Chondrocyte (in vitro differentiated cells): ENCODE measurements at places on chromosomes 2 and 18. TPM values are rescaled to one million over a fixed set of nuclear protein-coding genes. Genes with fewer than 3 reads are reported as not detected.
A peak's percentile ranks its signal among the peaks of the same experiment; 100 is the strongest.

- H3K27me3 ChIP-seq, result no peaks in the 10 kb centered on the region
- no peak for DNase-seq
- no peak overlapping the region for H3K27ac ChIP-seq
- peaks cover 8% of the 10 kb centered on the region for H3K36me3 ChIP-seq
- peaks cover 17% of the 10 kb centered on the region for H3K4me1 ChIP-seq
Measured at GRCh38 chr2:148122788-148123187, 101.9 kb downstream of the MBD5 start.

DNA sequence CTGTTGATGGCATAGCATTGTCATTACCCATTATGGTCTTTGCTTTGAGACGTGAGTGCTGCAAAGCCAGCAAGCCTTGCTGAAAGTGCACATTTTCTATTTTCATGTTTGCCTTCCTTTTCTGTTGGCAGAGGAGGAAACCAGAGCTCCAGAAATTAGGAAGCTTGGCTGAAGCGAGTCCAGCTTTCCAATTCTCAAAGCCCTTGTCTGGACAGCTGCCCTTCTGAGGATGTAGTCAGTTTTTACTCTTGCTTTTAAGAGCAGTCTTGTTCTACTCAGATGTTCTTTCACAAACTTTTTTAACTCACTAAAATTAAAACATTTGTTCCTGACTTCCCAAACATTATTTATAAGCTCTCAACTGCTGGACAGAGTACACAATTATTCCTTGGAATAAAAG is 93.8 kb downstream of the ICOS start:
- H3K4me1 ChIP-seq, result peaks cover 4% of the 10 kb centered on the region
- H3K4me3 ChIP-seq, result no peak overlapping the region
- H3K27ac ChIP-seq, result no peak overlapping the region
- H3K36me3 ChIP-seq, result no peaks in the 10 kb centered on the region
- no peak for DNase-seq

DNA sequence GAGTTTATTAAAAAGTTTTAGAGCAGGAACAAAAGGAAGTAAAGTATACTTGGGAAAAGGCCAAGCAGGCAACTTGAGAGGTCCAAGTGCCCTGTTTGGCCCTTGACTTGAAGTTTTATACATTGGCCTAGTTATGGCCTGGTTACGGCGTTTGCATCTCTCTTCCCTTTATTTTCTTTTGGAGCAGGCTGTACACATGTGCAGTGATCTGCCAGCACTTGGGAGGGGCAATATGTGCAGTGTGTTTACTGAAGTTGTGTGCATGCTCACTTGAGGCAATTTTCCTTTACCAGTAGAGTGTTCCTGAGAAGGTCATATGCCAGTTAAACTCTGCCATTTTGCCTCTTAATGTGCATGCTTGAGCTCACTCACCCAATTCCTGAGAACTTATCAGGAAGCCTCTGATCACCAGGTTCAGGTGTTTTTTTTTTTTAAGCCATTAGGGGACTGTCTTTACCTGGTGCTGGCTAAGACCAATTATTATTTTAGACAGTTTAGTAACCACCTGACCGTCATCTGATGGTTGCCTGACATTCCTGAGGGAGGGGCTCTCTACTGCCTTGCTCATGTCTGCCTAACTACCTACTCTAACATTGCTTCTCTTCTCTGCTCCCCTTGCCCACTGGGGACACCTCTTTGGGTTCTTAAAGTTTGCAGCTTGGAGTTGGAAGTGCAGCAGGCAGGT is 48.0 kb downstream of the SCN2A start:
- no peak overlapping the region for H3K4me3 ChIP-seq
- H3K4me1 ChIP-seq, result no peaks in the 10 kb centered on the region
- H3K36me3 ChIP-seq, result no peaks in the 10 kb centered on the region
- H3K27me3 ChIP-seq, result peaks cover 7% of the 10 kb centered on the region

DNA sequence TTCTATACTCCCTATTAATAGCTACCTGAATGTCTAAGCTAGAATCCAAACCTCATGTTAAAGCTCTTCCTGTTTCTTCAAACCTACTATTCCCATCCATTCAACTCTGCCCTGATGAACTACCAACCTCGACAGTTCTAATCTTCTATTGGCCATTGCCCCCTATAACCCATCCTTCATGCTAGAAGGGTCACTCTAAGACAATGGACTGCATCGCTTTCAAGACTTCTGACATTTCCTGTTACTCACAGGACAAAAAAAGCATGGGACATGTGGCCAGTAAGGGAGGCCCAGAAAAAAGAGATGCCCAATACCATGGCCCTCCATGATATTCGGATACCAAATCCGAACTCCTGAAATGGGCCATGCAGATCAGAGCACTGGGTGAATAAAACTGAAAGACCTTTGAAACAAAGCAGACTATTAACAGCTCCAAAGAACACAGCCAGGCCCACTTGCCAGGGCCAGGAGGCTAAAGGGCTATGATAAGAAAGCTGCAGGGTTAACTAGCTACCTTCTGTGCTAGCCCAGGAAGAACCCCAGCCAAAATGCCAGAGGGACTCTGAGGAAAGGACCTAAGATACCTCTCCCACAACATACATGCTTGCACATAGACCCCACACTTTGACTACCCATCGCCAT is 4.5 kb downstream of the B4GALT6 start:
- H3K27ac ChIP-seq, result no peak overlapping the region
- H3K4me1 ChIP-seq, result peaks cover 22% of the 10 kb centered on the region
- no peaks in the 10 kb centered on the region for H3K36me3 ChIP-seq
- H3K4me3 ChIP-seq, result no peak overlapping the region
- no peaks in the 10 kb centered on the region for H3K27me3 ChIP-seq

Gene CROCC2
- total RNA-seq, result not detected in 3 replicates

GRCh38 chr2:29361231-29361630 is 246.0 kb downstream of the CLIP4 start:
- peaks cover 21% of the 10 kb centered on the region for H3K27me3 ChIP-seq
- no peak overlapping the region for H3K4me3 ChIP-seq
- no peak overlapping the region for H3K27ac ChIP-seq
- DNase-seq, result no peak
- H3K4me1 ChIP-seq, result no peaks in the 10 kb centered on the region

Gene TUBA4B
- total RNA-seq, result not detected in 3 replicates

GRCh38 chr2:39689272-39689841 is 23.6 kb downstream of the TMEM178A start:
- no peaks in the 10 kb centered on the region for H3K27me3 ChIP-seq
- DNase-seq, result no peak
- H3K4me3 ChIP-seq, result no peak overlapping the region
- no peaks in the 10 kb centered on the region for H3K4me1 ChIP-seq

DNA sequence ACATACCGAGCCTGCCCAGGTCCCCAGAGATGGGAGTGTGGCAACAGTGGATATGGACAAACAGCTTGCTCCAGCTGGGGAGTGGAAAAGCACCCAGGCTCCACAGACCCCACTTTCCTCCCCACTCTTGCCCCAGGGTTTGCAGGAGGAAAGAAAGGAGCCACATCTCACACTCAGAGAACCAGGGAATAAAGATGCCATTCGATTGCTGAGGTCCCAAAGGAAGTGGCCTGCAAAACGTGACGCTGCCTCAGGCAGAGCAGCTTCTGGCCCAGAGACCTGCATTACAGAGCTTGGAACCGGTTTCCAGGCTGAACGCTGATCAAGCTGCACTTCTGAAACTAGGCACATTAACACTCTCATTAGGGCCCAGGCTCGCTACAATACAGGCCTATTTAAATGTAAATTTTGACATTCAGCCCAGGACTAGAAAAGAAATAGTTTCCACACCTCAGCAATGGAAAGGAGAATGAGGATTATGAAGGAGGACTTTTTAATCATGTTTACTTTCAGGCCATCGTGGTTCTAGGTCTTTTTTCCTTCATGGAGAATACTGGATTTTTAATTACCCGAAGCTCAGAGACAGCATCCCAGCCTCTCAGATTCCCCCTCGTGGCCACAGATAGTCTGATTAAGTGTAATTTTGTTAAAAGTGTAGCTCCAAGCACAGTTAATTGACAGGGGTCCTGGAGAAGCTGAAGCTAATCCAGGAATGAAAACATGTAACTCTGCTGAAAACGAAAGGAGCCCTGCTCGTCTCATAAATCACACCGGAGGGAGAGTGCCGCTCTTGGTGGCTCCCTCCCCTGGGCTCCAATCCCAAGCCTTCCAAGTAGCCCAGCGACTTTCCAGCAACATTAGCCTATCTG is 221.3 kb upstream of the RAB6C start:
- no peaks in the 10 kb centered on the region for H3K36me3 ChIP-seq
- H3K27me3 ChIP-seq, result no peaks in the 10 kb centered on the region
- peaks cover 3% of the 10 kb centered on the region for H3K4me1 ChIP-seq
- no peak for DNase-seq
- H3K27ac ChIP-seq, result no peak overlapping the region

- H3K4me3 ChIP-seq, result no peak overlapping the region
- peaks cover 3% of the 10 kb centered on the region for H3K27me3 ChIP-seq
- H3K4me1 ChIP-seq, result peaks cover 4% of the 10 kb centered on the region
Measured at GRCh38 chr2:156818944-156819343, 382.8 kb downstream of the GPD2 start.

DNA sequence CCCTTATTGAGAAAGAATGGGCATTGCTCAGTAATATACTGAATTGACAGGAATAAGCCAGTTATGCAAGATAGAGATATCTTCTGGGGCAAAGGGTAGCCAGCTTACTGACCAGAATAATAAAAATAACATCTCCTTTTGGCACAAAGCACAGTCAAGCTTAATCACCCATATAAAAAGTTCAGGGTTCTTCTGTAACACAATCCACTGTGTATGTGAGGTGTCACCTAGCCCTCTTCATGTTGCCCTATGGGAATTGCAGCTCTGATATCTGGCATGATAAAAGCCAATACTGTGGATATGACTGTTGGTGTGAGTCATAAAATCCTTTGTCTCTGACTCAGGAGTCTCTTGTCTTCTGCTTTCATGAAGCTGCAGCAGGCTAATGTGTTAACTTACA is 90.8 kb downstream of the DSEL start:
- H3K27me3 ChIP-seq, result no peaks in the 10 kb centered on the region
- H3K36me3 ChIP-seq, result no peaks in the 10 kb centered on the region
- peaks cover 29% of the 10 kb centered on the region for H3K4me1 ChIP-seq
- no peak for DNase-seq

Gene PROM2
- 1.5 to 1.7 TPM (median 1.7 TPM) in 3 replicates for total RNA-seq

DNA sequence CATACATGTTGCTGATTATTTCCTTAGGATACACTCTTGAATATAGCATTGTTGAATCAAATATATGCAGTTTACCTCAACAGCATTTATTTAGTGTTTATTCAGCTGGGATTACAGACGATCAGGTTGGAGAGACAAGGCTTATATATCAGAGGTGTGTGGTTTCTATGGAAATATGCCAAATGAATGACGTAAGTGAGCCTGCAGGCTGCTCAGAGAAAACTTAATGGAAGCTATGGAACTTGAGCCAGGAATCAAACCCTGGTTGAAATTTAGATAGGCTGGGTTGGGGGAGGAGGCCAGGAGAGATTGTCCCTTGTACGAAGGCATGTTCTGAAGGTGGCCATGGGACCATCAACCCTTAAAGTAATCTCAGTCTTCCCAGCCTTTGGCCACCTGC is 79.5 kb downstream of the INPP4A start:
- no peaks in the 10 kb centered on the region for H3K27me3 ChIP-seq
- DNase-seq, result no peak
- H3K4me1 ChIP-seq, result no peaks in the 10 kb centered on the region
- H3K27ac ChIP-seq, result no peak overlapping the region

- no peak for DNase-seq
- H3K36me3 ChIP-seq, result peaks cover 4% of the 10 kb centered on the region
- H3K4me3 ChIP-seq, result no peak overlapping the region
- peaks cover 25% of the 10 kb centered on the region for H3K4me1 ChIP-seq
- no peaks in the 10 kb centered on the region for H3K27me3 ChIP-seq
Measured at GRCh38 chr2:201144101-201145051, 28.4 kb downstream of the CFLAR start.

- no peak overlapping the region for H3K4me3 ChIP-seq
- no peaks in the 10 kb centered on the region for H3K27me3 ChIP-seq
- DNase-seq, result no peak
Measured at GRCh38 chr2:14746133-14746532, 113.6 kb downstream of the LRATD1 start.

DNA sequence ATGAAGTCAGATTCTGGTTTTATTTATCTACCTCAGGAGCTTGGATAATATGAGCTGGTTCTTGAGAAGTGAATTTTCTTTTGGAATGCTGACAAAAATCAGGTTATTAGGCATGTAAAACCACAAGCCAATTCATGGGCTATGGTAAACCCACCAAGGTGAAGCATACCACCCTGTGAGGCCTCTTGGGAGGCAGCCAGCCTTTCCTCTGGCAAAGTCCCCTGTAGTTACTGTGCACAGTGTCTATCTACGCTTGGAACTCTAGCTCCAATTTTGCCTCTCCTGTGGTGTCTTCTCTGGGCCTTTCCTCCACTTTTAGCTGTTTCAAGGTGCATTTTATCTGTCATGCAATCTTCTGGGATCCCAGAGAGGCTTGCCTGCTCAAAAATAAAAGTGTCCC is 242.7 kb upstream of the ZSWIM2 start:
- H3K27me3 ChIP-seq, result peaks cover 2% of the 10 kb centered on the region
- H3K4me1 ChIP-seq, result peaks cover 21% of the 10 kb centered on the region
- H3K4me3 ChIP-seq, result no peak overlapping the region

GRCh38 chr2:206858687-206859329 is 80.5 kb upstream of the CPO start:
- DNase-seq, result no peak
- no peak overlapping the region for H3K4me3 ChIP-seq
- peaks cover 22% of the 10 kb centered on the region for H3K4me1 ChIP-seq
- H3K27me3 ChIP-seq, result no peaks in the 10 kb centered on the region
- H3K27ac ChIP-seq, result no peak overlapping the region

DNA sequence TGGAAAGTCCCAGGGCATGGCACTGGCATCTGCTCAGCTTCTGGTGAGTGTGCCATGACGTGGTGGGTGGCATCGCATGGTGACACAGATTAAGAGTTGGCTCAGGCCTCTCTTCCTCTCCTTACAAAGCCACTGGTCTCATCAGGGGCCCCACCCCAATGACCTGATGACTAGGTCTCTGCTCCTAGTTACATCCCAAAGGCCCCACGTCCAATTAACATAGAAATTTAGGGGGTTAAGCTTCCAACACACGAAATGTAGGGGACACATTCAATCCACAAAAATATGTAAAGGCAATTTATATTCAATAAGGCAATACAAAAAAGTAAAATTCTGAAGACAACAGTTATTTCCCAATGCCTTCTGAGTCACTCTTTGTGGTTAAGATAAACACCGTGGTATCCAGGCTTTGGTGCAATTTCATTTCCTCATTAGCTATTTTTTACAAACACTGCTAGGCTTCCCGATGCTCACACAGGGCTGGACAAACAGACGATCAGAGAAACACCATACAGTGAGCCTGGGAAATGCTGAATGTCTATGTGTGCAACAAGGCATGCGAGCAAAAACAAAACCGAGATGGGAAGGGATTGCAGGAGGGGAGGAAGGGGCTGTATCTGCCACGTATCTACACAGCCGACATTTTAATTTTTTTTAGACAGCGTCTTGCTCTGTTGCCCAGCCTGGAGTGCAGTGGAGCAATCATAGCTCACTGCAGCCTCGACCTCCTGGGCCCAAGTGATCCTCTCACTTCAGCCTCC is 67.2 kb downstream of the MBP start:
- H3K27me3 ChIP-seq, result no peaks in the 10 kb centered on the region
- H3K27ac ChIP-seq, result peak overlapping the region; percentile 55
- DNase-seq, result no peak
- H3K4me1 ChIP-seq, result peaks cover 77% of the 10 kb centered on the region
- H3K4me3 ChIP-seq, result no peak overlapping the region
- H3K36me3 ChIP-seq, result peaks cover 3% of the 10 kb centered on the region
